ENCODE measurements at places on chromosomes 2 and 18.

DNA sequence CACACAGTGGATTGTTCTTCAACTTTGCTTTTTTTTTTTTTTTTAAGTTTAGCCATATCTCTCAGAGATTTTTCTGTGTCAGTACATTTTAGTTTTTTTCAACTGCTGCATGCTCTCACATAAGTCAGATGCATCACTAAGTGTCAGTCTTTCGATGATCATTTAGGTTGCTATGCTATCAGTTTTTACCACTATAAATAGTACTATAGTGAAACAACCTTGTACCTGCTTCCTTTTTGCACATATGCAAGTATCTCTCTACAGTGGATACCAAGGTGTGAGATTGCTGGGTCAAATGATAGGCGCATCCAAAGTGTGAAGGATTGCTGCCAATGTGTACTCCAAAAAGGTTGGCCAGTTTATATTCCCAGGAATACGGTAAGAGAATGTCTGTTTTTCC lies 33.5 kb upstream of the MAP4K3 start:
- no peak for DNase-seq

- peak; percentile 16 for DNase-seq
These were observed at the start of gene RBMS1 for GRCh38 chr2:160493227-160494028. RBMS1 (minus strand) TSS chr2:160493807; CDS start chr2:160493363, 444 bp downstream.

- DNase-seq = peak; percentile 59
These were observed 1.6 kb downstream of the CRIM1 start for GRCh38 chr2:36356990-36357846.

DNA sequence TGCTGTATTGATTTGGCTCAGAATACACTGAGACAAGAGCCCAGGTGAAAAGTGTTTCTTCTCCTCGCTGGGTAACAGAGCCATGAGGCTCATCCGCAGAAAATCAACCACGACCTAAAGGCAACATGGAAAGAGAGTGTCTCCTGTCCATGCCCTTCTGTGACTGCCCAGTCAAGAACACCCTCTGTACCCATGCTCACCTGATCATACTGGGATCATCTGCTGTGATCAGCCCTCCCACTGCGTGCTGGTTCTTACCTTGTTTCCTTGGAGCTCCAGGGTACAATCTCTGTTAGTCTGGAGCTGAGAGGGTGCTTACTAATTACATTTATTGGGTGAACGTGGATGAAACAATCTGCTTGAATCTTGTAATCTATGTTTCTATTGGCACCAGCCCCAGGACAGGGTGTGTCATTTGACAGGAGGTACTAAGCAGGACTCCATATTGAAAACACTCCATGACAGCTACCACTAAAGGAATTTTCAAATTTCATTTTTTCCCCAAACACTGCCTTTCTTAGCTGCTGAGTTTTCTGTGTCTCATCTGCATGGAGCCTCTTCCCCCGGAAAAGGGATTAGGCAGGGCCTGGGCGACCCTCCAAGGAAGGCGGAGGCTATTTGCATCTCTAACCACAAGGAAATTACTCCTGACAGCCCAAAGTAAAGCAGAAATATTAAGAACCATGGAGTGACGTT lies 39.7 kb upstream of the GRP start:
- no peak for DNase-seq

GRCh38 chr2:31893094-31893493 lies 117.7 kb downstream of the MEMO1 start:
- DNase-seq = no peak

DNA sequence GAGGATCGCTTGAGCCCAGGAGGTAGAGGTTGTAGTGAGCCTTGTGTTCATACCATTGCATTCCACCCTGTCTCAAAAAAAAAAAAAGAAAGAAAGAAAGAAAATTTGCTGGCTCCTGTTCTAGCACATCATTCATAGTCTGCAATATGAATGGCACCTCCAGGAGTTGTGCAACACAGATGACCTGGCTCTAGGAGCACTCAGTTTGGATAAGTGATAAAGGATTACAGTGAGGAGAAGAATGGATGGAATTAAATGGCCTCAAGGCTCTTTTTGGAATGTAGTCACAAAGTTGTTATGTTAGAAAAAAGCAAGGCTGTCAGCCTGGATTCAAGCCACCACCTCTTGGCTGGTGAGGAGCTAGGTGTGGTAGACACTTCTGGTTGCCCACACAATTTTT lies 21.5 kb upstream of the SPRED2 start:
- DNase-seq = no peak

DNA sequence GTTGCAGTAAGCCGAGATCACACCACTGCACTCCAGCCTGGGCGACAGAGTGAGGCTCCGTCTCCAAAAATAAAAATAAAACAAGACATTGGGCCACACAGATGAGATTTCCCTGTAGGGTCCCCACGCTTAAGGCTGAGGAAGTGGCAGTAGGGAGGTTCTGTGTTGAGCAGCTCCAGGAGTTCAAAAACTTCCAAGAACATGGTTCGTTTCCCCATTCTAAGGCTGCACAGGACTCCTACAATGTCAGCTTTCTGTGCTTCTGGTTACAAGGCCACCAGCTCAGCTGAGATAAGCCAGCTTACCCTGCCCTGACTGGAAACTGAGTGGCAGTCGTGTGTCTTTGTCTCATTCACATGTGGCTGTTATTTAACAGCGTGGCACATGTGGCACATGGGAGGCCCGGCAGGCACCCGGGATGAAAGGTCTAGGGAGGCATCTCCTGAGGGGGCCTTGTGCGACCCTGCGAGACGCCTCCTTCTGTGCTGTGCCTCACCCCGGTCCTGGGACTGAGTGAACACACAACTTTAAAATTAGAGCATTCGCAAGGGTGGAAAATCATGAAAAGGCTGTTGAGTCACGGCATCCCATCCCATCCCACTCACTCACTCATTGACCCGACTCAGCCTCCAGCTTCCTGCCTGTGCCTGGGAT lies 7.7 kb downstream of the ITGB1BP1 start:
- DNase-seq = no peak

- no peak for DNase-seq
These were observed 213.8 kb downstream of the SMAD2 start for GRCh38 chr18:47716632-47717185.

- DNase-seq = no peak
These were observed 34.0 kb upstream of the SLC40A1 start for GRCh38 chr2:189614585-189614984.

DNA sequence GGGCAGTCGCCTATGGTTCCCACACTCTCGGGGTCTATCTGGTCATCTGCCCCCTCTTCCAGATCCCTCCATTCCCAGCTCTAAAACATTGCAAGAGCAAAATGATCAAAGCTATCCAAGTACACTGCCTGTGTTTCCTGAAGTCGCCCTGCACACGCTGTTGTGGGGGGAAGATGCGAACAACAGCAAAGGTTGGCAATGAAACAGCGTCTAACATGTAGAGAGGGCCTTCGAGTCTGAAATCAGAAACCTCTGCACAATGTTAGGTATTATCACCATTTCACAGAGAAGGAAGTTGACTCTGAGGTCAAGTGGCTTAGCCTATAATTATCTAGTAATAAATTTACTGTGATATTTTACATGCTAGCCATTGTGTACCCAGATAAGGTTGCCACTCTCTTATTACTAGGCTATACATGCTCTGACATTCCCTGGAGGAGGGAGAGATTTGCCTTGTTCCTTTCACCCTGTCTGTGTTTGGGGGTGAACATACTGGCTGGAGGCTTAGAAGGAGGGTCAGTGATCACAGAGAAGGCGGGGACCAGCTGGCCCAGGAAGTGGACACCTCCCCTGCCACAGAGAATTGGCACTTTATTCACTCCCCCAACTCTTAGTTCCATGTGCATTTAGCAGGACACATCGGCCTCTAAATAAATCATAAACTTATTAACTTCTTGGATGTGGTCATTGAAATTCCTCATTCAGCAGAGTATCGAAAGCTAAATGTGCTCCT lies 36.8 kb downstream of the KCTD1 start:
- no peak for DNase-seq

DNA sequence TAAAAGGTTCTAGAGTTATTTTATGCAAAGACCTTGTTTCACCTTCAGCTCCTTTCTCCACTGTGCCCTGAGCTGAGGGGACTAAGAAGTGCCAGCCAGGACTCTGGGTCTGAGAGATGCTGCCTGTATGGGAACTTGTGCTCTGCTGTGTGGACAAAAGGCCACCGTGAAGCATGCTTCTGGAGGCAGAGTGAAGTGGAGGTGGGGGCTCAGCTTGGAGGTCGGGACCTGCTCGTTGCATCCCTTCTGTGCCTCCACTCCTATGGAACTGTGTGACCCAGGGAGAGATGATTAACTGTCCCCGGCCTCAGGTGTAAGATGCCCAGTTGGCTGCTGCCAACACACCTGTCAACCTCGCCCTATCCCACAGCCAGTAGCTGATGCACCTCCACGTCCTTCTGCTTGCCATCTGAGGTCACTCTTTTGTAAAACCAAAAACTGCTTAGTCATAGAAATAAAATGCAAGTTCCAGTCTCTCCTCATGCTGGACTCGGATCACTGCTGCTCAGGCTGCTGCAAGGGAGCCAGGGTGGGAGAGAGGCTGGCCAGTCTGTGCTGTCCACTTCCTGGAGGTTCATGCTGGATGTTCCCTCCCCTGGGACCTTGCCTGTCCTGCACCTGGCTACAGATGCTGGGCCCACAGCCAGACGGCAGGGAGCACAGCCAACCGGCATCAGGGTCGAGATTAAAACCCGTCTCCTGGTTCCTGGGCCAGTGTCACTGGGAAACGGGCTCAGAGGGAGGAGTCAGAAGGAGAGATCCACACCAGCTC lies 113.2 kb downstream of the ACKR3 start:
- DNase-seq = no peak

GRCh38 chr2:193963472-193964119 lies 1693.4 kb upstream of the SLC39A10 start:
- DNase-seq = no peak

- no peak for DNase-seq
These were observed 123.5 kb upstream of the BOD1L2 start for GRCh38 chr18:57023275-57023882.

Measured in C1 segment of cervical spinal cord (tissue), 14 donors.